Stimulated activated CD4-positive, alpha-beta T cell treated with anti-CD3 and anti-CD28 coated beads, Interleukin-2, amount 100 ng/mL, for 24 hours (primary cell): ENCODE measurements at places on chromosomes 11 and 22.

- DNase-seq: no peak
Measured at GRCh38 chr11:94794287-94795168, 26.4 kb downstream of the AMOTL1 start.

DNA sequence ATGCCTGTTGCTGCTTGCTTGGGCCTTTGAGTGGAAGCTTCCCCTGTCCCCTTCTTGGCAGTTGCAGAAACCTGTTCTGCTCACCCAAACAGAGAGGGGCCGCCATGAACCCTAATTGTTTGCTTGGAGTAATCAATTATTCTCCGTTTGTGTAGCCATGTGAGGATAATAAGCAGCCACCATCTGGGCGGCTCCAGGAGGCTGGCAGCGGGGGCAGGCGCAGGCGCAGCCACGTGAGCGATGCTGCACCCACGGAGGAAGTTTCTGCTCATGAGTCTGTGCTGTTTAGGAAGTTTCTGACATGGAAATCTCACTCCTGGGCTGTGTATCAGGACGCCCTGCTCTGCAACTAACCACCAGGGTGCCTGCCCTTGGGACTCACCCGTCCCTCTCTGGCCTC, 90.1 kb downstream of the MPPED1 start:
- no peak for DNase-seq

DNA sequence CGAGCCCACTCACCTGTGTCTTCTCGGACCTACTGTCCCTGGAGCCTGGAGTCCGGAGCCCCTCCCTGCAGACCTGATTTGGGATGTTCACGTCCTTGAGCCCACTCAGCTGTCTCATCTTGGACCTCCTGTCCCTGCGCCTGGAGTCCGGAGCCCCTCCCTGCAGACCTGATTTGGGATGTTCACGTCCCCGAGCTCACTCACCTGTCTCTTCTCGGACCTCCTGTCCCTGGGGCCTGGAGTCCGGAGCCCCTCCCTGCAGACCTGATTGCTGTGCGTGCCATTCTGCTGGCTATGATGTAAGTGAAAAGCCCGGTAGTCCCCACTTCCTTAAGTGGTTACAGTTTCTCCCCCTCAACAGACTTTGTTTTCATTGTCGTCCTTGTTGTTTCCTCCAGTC, 867.1 kb downstream of the BRD1 start:
- DNase-seq: no peak

- no peak for DNase-seq
Measured at GRCh38 chr22:35604621-35605368, 12.3 kb downstream of the MB start.

DNA sequence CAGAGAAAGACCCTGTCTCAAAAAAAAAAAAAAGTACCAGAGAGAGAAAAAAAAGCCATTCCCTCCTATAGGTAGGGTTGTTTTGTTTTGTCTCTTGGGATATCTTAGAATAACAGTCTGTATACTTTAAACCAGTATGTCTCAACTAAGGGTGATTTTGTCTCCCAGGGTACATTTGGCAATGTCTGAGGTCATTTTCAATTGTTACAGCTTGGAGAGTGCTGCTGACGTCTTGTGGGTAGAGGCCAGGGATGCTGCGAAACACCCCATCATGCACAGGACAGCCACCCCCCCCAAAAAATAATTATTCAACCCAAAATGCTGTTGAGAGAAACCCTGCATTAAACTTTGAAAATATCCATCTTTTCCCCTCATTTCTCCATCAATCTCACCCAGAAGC, 56.1 kb upstream of the CRTAM start:
- DNase-seq: no peak
